ENCODE measurements at places on chromosomes 4 and X.

- DNase-seq = no peak
Measured at GRCh38 chrX:132648895-132649294, 160.1 kb upstream of the MBNL3 start.

- no peak for DNase-seq
Measured at GRCh38 chr4:151905197-151905596, 144.4 kb upstream of the GATB start.

GRCh38 chrX:146189371-146189770 is 371.7 kb downstream of the SLITRK2 start:
- DNase-seq = no peak

DNA sequence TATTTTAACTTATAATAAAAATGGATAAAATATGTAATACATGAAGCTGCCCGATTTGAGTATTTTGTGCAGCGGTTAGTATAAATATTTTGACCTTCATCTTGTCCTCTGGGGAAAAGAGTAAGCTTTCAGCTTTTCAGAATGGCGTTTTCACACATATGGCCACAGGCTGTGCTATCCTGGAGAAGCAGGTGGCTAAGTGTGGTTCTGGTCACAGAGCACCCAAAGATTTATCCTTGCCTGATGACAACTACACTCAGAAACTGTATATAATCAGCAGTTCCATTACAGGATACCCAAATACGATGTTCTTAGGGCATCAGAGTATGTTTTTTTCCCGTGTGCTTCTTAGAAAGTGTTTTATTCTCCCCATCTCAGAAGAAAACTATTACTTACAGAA is 42.3 kb upstream of the ANK2 start:
- DNase-seq = no peak

GRCh38 chr4:184357772-184358171 is 116.6 kb downstream of the IRF2 start:
- DNase-seq = no peak

- no peak for DNase-seq
Measured at GRCh38 chr4:127145006-127145540, 487.7 kb upstream of the INTU start.

DNA sequence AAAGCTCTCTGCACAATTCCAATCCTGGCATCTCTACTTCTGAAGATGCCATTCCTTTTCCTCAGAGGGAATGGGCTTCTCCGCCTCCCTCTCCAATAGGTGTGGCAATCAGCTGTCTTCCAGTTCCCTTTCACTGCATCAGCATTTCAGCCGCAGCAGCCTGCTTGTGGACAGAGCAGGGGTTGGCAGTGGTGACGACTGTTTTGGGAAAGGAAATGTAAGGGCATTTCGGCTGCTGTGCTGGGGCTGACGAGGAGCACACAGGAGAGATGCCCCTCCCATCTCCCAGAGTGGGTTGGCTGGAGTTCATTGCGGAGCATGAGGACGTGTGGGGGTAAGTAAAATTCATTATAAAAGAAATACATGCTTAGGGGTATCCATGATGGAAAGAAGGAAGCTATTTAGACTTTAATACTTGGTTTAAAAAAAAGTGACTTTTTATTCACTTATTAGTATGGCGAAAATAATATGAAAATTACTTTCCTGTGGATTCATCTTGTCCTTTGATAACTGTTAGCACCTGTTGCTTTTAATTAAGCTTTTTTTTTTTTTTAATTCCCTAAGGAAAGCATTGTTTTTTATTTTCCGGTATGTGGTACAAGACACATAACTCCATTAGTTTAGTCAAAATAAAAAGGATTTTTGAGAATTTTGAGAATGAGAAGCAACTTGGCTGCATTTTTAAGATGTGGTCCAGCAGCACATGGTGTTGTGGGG is at the start of gene LIMCH1:
TSS of gene LIMCH1 (plus strand) at position 141 of the 717 bp plus-strand sequence. CDS start 67,839 bp downstream, outside the sequence.
- DNase-seq = no peak

- DNase-seq = no peak
Measured at GRCh38 chr4:8478801-8479744, 38.5 kb downstream of the TRMT44 start.

- DNase-seq = no peak
Measured at GRCh38 chrX:95645738-95646137, 1038.9 kb upstream of the DIAPH2 start.

GRCh38 chr4:180950377-180950776 is 1292.8 kb upstream of the TENM3 start:
- no peak for DNase-seq

DNA sequence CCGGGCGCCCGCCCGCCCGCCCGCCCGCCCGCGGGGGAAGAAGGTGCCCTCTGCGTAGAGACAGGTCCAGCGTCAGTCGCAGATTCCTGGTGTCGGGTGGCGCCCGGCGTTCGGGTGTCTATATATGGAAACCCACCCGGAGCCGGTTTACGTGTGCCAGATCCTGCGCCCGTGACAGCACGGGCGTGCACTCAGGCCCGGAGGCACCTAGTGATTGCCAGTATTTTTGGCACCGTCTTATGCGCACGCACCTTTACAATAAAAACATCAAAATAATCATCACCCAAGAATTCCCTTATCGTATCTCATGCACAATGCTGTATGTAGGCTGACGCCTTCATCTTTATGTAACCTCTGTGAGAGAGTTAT is 519 bp downstream of the SLC25A4 start:
- no peak for DNase-seq

DNA sequence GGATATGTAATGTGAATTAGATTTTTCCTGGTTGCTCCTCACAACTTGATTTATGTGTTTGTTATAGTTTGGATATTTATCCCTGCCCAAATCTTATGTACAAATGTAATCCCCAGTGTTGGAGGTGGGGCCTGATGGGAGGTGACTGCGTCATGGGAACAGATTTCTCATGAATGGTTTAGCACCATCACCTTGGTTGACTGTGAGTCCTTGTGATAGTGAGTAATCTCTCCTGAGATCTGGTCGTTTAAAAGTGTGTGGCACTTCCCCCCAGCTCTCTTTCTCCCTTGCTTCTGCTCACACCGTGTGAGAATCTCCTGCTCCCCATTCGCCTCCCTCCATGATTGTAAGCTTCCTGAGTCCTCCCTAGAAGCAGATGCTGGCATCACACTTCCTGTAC is 2.2 kb downstream of the MID2 start:
- DNase-seq = no peak

DNA sequence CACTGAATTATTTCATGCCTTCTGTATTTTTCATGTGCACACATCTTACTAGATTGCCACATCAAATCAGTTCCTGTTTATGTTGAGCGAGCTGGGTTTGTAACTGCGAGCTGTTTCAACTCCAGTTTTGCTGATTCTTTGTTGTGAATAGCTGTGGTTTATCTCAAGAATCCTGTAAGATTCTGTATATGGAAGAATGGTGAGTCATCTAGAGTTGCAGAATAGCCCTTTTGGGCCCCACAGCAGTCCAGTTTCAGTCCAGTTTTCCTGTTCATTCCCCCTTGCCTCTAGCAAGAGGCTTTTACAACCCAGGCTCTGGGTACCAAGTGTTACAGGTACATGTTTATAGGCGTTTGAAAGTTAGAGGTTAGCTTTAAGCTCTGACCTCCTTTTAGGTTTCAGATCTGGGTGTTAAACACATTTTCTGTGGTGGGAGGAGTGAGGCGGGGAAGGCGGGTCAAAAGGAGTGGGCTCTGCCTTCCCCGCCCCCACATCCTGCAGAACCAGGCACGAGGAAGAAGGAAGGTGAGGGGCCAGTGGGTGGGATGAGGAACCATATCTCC is 32.7 kb downstream of the TBC1D14 start:
- DNase-seq = no peak

- DNase-seq = no peak
Measured at GRCh38 chr4:83846193-83846830, 310.4 kb downstream of the GPAT3 start.

DNA sequence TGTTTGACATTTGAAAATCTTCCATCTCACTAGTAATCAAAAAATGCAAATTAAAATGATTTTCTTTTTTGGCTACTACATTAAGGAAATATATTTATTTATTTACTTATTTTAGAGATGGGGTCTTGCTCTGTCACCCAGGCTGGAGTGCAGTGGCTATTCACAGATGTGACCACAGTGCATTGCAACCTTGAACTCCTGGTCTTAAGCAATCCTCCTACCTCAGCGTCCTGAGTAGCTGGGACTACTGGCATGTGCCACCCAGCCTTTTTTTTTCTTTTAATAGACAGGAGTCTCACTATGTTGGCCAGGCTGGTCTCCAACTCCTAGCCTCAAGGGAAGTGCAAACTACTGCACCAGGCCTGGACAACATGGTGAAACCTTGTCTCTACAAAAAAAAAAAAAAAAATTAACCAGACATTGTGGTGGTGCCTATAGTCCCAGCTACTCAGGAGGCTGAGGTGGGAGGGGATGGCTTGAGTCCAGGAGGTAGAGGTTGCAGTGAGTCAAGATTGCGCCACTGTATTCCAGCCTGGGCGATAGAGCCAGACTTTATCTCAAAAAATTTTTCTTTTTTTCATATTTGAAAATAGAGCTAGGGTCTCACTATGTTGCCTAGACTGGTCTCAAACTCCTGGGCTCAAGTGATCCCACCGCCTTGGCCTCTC is 4.4 kb upstream of the SMIM14 start:
- no peak for DNase-seq

DNA sequence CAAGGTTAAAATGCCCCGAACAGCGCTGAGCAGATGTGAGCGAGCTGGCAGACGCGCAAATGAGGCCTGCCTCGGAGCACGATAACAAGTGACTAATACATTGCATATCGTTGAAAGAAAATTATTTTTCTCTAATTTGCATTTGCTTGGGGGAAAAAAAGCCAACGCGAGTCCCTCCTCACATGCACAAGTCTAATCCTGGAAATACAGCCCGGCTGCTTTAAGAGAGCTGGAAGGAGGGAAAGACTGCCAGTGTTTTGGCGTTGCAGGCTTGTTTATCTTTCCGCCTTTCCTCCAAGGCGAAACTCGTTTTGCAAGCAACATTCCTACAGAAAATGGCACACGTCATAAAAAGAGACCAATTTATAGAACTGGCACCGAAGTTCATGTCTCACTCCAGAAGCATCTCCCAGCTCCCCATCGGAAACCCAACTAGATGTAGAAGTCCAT is 12.6 kb downstream of the BCOR start:
- no peak for DNase-seq

DNA sequence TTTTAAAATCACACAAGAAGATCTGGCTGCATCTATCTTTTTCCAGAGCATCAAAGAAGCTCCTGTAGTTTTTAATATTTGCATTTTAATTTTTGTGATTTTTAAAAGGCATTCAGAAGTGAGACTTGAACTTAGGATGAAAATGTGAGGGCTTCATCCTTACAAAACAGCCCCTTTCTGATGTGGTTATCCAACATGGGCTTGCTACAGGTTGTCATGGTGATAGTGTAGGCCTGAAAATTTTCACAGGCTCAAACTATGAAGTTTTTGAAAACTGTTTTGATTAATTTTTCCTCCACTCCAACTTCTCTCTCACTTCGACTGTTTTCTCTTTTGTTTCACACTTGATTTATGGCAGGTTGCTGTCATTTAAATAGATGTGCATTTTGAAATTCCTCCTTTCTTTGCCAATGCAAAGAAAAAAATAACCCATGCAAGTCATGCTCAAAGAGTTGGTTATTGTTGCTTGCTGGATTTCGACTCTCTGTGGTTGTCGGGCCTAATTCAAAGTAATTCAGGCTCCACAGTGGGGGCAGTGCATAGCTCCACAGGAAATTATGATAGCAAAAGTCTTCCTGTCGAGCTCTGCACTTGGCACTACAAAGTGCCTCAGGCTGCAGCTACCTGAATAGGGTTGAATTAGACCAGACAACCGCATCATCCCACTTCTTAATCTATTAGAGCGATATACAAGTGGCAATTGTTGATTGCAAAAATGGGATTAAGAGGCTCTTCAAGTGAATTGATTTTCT is 201.0 kb upstream of the GPR101 start:
- DNase-seq = no peak

DNA sequence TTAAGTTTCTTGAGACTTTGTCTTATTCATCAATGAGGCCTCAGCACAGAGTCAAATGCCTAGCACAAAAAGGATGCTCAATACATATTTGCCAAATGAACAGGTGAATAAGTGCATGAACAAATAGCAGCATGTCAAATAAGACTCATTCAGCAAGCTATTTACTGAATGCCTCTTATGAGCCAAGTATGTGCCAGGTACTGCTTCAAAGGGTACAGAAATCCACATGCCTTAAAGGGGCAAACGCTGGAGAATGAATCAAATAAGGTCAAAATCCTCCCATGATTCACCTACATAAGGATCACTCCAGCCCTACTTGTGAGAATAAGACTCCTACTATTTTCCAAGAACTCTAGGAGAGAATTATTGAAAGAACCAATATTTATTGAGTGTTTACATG is 260.2 kb upstream of the CPEB2 start:
- no peak for DNase-seq

DNA sequence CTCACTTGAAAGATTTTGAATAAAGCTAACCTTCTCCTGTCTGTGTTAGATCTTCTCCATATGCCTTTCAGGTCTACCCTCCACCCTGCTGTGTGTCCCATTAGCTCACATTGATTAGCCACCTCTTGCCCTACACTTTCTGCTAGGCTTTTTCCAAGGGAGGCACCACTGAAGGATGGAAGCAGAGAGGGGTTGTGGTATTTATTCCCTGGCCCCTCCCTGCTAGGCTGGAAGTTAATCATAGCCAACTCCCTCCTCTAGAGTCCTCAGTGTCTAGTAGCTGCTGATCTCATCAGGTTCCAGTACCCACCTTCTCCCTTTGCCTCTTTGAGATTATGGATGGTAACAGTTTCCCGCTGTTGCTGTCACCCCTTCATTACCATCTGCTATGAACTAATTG is 8.9 kb upstream of the SMIM43 start:
- no peak for DNase-seq

DNA sequence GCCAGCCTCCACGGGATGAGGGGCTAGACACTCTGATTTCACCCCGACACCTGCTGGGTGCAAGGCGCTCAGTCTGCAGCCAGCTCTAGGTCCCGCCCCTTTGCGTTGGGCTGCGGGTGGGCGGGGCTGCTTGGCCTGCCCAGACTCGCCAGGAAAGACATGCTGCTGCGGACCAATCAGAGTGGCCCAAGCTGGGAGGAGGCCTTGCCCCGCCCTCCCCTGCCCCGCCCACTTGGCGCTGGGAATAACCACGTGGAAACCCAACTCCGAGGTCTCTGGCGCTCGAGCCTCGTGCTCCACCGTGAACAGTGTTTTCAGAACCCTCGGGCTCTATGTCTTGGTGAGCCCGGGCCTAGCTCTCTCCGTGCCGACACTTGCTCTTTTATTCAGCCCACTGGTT is 5.3 kb upstream of the VMA21 start:
- no peak for DNase-seq

DNA sequence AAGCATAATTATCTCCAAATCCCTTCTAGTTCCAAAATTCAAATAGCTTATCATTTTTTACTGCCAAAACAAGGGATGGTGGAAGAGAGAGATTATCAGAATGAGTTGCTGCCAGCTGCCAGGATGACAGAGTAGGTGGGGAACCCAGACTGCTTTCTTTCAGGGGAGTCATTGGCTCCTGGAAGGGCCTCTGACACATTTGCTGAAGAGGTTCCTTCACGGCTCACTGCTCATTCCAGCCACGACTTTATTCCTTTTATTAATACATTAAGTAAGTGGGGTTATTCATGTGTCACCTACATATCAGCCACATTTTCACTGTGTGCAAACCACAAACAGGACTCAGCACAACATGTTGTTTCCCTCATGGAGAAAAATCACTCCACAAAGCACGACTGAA is 12.7 kb upstream of the SMIM43 start:
- DNase-seq = no peak
